ENCODE measurements at places on chromosomes 12 and 14.

GRCh38 chr14:102316338-102316742 lies 3.2 kb upstream of the ZNF839 start:
- no peak for DNase-seq

DNA sequence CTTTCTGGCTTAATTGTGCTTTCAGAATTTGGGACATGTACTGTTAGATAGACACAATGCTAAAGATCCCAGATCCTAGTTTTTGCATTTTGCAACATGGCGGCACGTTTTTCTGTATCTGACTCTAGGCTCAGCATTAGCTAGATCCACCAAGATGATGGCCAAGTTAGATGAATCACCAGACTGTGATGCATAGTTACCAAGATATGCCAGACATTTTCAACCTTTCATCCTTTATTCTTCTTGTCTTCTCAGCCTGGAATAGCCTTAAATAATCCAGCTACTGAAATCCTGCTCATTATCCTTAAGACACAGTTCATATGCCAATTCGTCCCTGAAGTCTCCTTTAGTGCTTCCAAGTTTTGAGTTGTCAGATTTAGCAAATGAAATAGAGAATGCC lies 144.9 kb upstream of the CRY1 start:
- no peak for DNase-seq

DNA sequence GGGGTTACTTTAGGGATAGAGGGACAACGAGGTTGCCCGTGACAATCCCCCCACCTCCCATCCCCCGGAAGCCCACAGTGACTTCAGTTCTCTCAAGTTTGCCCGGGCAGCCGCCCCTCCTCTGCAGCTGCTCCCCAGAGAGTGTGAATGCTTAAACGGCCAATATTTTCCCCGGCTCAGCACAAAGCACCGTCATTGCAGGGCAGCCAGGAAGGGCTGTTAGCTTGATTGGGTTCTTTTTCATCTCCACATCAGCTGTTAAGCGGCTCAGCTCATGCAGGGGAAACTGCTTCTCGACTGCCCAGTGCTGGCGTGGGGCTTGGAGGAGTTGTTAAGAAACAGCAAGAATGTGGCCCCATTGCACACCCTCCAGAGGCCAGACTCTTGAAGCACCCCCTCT lies 120.5 kb upstream of the NCOR2 start:
- no peak for DNase-seq

- no peak for DNase-seq
These were observed 5.4 kb upstream of the MGAT4C start for GRCh38 chr12:86261578-86261977.

DNA sequence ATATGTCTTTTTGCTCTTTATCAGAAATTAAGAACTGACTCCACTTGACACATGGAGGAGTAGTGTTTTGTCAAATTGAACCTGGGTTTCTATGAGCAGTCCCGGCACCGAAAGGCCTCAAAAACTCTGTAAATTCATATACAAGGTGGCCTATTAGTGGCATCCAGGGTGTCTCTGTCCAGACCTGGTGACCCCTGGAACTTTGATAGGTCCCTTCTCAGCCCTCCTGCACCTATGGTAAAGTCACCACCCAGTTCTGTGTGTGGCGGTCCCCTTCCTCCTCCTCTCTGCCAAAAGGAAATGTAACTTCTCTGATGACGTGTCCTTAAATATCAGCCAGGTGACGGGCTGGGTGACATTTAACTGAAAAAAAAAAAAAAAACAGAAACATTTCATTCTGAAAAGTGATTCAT lies 204.0 kb upstream of the FOXN3 start:
- DNase-seq = peak; percentile 40

- DNase-seq = peak; percentile 5
These were observed 18.4 kb downstream of the USP44 start for GRCh38 chr12:95532851-95533250.

DNA sequence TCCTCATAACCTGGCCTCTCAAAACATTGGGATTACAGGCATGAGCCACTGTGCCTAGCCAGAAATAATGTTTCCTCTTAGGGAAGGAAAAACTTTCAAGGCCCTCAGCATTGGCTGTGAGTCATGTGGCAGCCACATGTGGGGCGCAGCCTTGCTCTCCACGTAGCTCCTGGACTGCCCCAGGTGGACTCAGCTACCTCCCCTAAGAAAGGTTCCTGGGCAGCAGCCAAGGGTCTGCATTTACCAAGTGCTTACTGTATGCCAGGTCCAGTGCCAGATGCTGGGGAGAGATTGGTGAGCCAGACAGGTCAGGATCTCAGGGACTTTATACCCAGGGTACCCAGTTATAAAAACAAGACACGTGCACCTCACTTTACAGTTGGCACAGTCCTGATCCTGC lies 3.7 kb upstream of the TRPV4 start:
- no peak for DNase-seq

DNA sequence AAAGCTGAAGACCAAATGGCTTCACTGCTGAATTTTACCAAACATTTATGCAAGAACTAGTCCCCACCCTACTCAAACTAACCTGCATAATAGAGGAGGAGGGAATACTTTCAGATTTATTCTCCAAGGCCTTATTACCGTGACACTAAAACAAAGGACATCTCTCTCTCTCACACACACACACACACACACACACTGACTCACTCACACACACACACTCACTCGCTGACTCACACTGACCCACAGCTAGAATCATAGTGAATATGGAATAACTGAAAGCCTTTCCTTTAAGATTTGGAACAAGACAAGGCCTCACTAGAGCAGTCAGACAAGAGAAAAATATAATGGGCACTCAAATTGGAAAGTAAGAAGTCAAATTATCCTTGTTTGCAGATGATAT lies 1014.1 kb downstream of the TMTC2 start:
- no peak for DNase-seq

- peak; percentile 36 for DNase-seq
These were observed 129.3 kb downstream of the ZFP36L1 start for GRCh38 chr14:68663385-68664076.

- no peak for DNase-seq
These were observed 96.3 kb downstream of the TMTC3 start for GRCh38 chr12:88238406-88238805.

DNA sequence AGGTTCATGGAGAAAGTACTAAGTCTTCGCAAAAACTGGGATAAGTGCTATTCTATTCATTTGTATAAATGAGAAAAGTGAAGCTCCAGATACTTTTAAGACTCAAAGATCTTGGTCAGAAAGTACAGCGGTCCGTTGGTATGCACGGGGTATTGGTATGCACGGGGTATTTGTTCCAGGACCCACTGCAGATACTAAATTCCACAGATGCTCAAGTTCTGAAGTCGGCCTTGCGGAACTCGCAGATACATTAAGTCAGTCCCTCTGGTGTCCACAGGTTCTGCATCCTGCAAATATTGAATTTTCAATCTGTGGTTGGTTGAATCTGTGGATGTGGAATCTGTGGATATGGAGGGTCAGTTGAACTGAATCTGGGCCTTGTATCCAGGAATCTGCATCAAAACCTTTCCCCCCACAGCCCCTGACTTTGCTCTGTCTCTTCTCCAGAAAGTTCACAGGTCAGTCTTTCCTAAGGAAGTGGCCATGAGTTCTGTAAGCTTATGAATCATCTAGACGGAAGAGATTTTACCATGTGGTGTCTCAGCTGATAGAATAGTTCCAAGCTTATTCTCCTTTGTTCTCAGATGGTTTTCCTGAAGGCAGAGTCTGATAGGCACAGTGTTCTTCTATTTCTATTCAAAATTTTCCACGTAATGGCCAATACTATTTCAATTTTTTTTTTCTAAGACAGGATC lies 274.7 kb downstream of the NEDD1 start:
- no peak for DNase-seq

- no peak for DNase-seq
These were observed 17.7 kb downstream of the ETV6 start for GRCh38 chr12:11667171-11667570.

DNA sequence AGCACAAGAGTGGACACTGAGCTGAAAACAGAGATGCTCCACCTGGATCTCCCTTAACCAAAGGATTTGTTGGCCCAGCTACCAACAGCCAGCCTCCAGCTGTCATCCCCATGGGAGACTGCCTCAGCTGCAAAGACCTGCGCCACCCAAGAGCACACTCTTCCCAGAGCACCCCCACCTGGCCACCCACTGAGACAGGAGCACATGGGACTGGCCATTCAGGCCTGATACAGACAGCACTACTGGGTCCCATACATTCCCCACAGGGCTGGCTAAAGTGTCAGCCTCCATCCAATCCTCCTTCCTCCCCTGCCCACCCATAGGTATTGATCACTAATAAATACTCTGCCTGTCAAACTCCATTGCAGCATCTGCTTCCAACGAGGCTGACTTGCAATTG lies 241.5 kb downstream of the BCL11B start:
- no peak for DNase-seq

- no peak for DNase-seq
These were observed 47.2 kb downstream of the ANKRD9 start for GRCh38 chr14:102462391-102462790.

GRCh38 chr12:116537101-116537904 lies 21.9 kb upstream of the MAP1LC3B2 start:
- no peak for DNase-seq

GRCh38 chr14:69363055-69363454 lies 35.0 kb downstream of the ERH start:
- DNase-seq = no peak
